PC-9 (cell line): ENCODE measurements at places on chromosomes 3 and 15. TPM values are rescaled to one million over a fixed set of nuclear protein-coding genes. Genes with fewer than 3 reads are reported as not detected.

- DNase-seq = peak; percentile 75
These were observed 119.2 kb downstream of the SHQ1 start for GRCh38 chr3:72728958-72729467.

Gene AADAC
- 2.8 and 4.7 TPM in 2 replicates for total RNA-seq

Gene RNF7
- 82.2 and 89.1 TPM in 2 replicates for total RNA-seq

GRCh38 chr15:73658645-73659044 is 25.5 kb upstream of the NPTN start:
- no peak for DNase-seq
